Esophagus squamous epithelium (tissue), 5 donors: ENCODE measurements at places on chromosomes 1 and 21.

- DNase-seq, result no peak
Observed at GRCh38 chr1:59317780-59318179, 20.9 kb downstream of the FGGY start.

DNA sequence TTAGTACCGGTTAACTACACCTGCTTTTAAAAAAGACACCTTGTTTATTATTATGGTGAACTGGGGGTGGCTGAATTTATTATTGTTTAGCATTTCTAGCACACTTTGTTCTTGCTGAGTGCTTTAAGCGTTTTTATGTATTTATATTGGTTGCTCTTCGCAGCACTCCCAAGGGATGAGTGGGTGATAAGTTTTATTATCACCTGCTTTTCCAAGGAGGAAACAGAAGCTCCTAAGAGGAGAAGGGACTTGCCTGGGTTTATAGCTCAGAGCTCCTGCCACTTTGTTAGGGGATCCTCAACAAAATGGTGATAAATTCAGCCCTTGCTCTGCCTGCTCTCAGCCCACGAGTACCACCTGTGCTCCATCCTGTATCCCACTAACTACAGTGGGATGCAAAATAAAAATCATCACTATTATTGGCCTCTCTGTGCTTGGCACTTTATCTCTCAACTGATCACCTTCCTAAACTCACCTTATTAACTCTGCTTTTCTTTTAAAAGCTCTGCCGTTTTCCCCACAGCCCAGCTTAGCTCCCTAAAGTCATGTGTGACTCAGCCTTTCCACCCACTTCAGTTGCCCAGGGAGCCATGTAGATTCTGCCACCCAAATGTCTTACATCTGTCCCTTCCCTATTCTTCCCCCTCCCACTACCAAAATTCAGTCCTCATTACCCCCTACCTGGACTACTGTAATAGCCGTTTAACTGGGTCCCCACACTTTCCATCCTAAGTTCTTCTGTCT, 44.5 kb downstream of the BCL9 start:
- DNase-seq, result no peak

GRCh38 chr1:84165601-84166000, 21.5 kb downstream of the PRKACB start:
- no peak for DNase-seq

- DNase-seq, result no peak
Observed at GRCh38 chr1:94020764-94021579, 100.0 kb downstream of the ABCA4 start.

GRCh38 chr1:15526021-15526489, 593 bp upstream of the DNAJC16 start:
- DNase-seq, result no peak

DNA sequence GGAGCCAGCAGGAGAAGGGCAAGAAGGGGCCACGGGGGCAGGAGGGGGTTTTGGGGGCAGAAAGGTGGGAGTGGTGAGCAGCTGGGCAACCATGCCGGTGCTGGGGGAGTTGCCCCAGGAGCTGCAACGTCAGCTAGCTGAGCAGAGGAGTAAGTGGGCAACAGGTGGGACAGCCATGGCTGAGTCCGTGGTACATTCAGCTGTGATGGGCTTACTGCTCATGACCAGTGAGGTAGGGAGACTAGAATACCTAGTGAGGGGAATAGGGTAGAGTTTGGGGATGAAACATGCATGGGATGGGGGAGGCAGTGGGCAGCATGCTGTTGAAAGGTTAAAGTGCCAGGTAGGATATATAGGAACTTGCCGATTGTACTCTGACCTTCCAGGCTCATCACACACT, 2.4 kb downstream of the USP21 start:
- no peak for DNase-seq

GRCh38 chr1:229318056-229318455, 24.8 kb downstream of the CCSAP start:
- DNase-seq, result no peak

DNA sequence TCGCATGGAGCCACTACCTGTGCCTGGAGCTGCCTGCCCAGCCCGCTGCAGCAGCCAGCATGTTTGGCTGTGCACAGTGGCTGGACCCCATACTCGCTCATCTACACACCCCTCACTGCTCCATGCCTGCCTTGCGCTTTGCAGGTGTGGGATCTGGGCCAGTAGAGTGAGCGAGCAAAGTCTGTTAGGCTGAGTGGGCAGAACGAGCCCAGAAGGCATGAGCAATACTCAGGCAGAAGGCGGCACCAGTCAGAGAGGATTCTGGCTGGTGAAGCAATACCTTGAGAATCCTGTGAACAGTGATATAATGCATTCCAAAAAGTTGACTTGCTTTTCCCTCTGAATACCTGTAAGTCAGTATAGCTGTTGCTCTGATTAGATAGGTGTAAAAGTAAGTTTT, 816.4 kb downstream of the KCNT2 start:
- DNase-seq, result no peak

- no peak for DNase-seq
Observed at GRCh38 chr1:236518322-236518721, 5.5 kb upstream of the LGALS8 start.

- no peak for DNase-seq
Observed at GRCh38 chr21:35646606-35647005, 413.7 kb downstream of the SETD4 start.

DNA sequence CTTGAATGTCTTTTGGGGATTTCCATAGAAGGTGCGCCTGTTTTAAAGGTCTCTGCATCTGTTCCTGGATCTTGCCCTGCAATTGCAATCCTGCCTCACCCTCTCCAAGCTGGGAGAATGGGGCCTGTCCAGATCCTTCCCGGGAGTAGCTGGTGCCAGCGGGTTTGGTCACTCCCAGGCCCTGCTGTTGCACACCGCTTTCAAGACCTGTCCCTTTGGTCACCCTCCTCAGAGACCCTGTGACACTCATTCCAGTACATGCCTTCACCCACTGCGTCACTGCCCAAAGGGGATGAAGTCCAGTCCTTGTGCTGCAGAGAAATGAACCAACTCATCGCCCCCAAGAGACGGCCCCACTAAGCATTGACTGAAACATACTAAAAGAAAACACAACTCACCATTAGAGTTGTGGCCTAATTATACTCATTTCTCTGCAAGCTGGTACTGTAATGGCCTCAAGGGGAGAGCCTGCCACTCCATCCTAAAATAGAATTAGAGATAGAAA, 1.9 kb upstream of the IRF2BP2 start:
- no peak for DNase-seq

DNA sequence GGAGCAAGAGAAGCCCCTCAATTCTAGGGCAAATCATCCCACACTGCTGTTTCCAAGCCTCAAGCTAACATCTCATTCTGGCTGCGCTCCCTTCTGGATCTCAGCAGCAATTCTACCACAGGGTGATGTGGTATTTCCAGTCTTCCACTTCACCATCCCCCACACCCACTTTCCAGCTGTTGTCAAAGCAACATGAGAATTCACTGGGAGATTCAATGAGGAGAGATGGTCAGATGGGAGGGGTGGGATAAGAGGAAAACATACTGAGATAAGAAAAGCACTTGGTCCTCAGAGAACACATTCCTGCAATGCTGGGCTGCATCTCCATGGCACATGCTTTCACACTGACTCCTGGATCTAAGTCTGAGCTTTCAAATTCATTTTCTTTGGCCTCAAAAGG, 47.3 kb upstream of the LRRC52 start:
- no peak for DNase-seq

- no peak for DNase-seq
Observed at GRCh38 chr21:32312976-32313375, 14.3 kb downstream of the MRAP start.

- no peak for DNase-seq
Observed at GRCh38 chr1:184590163-184590750, 164.4 kb downstream of the EDEM3 start.

- DNase-seq, result no peak
Observed at GRCh38 chr1:30693822-30694221, 29.6 kb downstream of the MATN1 start.

GRCh38 chr1:224743608-224744164, 127.6 kb downstream of the CNIH3 start:
- no peak for DNase-seq

GRCh38 chr1:111366256-111366655, 61.3 kb downstream of the OVGP1 start:
- no peak for DNase-seq

GRCh38 chr1:31679091-31679490, 24.7 kb downstream of the COL16A1 start:
- no peak for DNase-seq

DNA sequence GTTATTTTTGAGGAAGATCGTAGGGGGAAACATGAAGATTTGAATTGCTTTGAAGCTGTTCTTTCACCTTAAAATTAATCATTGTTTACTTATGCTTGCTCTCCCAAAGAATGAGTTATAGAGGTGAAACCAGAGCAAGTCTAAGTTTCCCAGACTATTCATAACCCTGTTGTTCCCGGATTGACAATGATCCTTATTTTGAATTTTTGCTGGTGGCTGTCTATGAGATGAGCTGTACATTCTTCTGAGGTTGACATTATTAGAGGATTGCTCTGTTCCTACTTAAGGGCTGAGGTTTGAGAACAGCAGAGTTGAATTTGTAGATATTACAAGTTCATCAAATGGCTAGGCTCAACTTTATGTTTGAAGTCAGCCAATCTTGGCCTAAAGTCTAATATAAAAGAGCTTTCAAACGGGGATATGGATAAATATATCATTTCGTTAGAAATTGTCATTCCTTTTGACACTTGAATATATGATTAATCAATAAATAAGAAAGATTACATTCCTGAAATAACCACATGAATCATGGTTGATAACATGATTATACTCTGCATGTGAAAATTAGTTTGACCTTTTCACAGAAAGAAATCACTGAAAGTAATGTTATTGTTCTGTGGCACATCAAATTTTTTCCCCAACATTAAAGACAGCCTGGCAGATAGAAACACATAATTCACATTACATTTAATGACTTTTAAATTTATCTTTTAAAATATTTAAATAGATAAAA, 19.1 kb upstream of the PDE4B start:
- DNase-seq, result no peak

GRCh38 chr1:155171836-155172731, 1.0 kb downstream of the KRTCAP2 start:
- no peak for DNase-seq

GRCh38 chr1:179807291-179807690, 64.2 kb downstream of the FAM163A start:
- DNase-seq, result no peak

DNA sequence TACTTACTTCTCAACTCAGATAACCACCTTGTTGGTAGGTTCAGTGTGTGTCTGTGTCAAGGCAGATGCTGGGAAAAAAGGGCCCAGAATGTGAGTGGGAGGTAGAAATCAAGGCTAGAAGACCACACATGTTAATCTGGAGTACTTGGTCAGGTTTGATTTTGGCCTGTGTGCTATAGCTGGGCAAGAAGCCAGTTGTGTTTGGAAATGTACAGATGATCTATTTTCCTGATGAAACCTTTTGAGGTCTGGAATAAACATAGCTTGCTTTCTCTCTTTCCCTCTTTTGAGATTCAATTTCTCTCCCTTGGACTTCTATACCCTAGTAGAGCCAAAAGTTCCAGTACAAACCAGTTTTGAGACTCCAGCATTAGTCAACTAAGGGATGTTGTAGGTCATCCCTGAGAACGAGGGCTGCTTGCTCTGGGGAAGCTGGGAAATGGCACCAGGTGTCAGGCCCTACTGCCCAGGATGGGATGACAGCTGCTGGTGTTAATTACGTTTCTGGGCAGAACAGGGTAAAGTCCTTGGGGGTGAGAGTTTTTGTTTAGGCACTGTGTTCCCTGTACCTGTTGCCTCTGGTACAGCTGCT, 15.8 kb downstream of the MAPKAPK2 start:
- DNase-seq, result no peak

DNA sequence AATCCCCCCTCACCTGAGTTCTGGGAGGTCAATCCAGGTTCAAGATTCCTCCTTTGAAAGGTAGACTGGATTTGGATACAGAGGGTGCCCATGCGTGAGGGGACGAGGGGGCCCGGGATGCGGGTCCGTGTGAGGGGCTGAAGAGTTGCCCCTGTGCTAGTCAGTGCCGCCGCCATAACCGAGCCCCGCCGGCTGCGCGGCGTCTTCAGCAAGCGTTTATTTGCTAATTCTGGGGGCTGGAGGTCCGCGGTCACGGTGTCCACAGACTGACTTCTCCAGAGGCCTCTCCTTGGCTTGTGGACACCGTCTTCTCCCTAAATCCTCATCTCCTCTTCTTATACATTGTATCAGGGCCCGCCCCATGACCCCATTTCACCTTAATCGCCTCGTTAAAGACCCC, 20.9 kb upstream of the SAMD11 start:
- no peak for DNase-seq

GRCh38 chr21:33539616-33540015, 2.3 kb downstream of the GART start:
- DNase-seq, result no peak

GRCh38 chr1:17197696-17198095, 7.2 kb upstream of the PADI1 start:
- DNase-seq, result no peak

GRCh38 chr1:65949230-65949626, 156.5 kb downstream of the PDE4B start:
- no peak for DNase-seq

- DNase-seq, result no peak
Observed at GRCh38 chr1:149966405-149966804, 29.7 kb upstream of the MTMR11 start.

DNA sequence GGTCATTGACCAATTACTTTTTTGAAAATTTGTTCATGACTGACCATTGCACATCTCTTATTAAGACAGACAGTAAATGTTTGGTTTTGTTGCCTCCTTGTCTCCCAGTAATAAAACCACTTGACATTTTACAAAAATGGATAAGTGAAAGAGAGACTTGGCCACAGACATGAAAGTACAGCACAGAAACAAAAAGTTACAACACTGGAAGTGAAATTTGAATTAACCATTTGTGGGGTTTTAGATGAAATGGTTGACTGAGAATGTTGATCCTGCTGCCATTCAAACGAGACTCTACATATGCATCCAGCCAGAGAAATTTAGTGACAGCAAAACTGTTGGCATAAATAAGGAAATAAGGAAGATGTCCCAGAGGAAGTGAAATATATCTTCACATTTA, 79.3 kb upstream of the B3GALT2 start:
- DNase-seq, result no peak

- DNase-seq, result no peak
Observed at GRCh38 chr1:182263706-182264105, 127.9 kb downstream of the GLUL start.

GRCh38 chr1:204579681-204580080, 63.5 kb downstream of the MDM4 start:
- no peak for DNase-seq
